ENCODE measurements at places on chromosomes 2 and 18.

GRCh38 chr18:24802456-24802855 is 342.0 kb downstream of the HRH4 start:
- DNase-seq: no peak

- DNase-seq: no peak
Observed at GRCh38 chr18:52822160-52822559, 482.2 kb downstream of the DCC start.

GRCh38 chr2:104321116-104321795 is 532.7 kb upstream of the POU3F3 start:
- DNase-seq: no peak

DNA sequence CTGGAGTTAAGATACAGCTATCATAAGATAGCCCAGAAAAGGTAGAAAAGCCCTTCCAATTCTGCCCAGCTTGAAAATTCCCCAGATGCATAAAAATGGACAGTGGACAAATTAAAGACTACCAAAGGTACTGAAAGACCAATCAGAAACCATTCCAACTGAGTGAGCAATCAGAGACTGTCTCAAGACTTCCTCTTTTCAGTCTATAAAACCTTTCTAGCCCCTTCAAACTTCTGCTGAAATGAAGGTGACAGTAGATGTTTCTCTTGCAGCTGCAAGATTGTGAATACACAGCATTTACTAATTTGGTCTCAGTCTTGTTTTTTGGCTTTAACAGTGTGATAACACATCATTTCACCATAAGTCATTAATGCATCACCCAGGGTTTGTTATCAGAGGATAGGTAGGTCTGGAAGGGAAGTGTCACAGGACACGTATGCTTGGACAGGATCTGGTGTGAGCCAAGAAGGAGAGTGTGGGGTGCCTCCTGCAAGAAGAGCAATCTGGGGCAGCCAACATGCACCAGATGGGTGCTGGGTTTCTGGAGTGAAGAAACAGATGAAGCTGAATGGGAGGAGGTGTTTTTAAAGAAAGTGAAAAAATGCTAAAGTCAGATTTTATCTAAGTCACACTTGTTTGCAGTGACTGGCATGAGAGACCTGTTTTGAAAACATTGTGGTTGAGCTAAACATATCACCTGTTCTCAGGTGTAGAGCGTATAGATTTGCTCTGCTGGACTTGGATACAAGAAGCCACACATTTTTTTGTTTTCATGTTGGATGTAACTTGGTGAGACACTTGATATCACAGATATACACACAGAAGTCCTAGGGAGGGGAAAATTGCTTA is 75.3 kb upstream of the DDX18 start:
- DNase-seq: no peak

GRCh38 chr2:191245046-191245868 is at the start of gene MYO1B:
MYO1B (plus strand) TSS chr2:191245404; CDS start chr2:191276896, 31,492 bp downstream.
- DNase-seq: peak; percentile 22

DNA sequence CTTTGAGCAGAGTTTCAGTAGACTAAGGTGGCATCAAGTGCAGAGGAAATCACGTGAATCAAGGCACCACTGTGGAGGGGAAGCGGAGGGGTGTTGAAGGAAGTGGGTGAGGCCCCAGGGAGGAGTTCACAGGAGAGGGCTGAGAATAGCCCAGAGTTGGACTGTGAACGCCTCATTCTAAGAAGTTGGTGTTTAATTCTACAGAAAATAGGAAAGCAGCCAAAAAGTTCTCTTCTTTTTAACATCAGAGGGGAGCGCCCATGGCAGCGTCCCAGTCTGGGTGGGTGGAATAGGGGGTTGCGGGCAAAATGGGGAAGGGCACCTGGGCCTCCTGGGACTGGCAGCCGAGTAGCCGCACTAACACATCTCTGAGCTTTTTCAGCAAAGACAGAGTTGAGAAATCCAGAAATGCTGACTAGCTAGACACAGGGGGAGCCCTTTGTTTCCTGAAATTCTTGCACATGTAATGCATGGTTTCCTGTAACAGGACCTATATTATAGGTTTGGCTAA is 97.0 kb downstream of the NEB start:
- DNase-seq: peak; percentile 2

GRCh38 chr2:120244656-120245519 is 7.8 kb upstream of the RALB start:
- no peak for DNase-seq

GRCh38 chr18:512957-513356 is 12.5 kb upstream of the COLEC12 start:
- no peak for DNase-seq

GRCh38 chr18:76115580-76115979 is 379.5 kb downstream of the ZNF516 start:
- DNase-seq: no peak

- no peak for DNase-seq
Observed at GRCh38 chr2:97355887-97356286, 233.8 kb downstream of the ANKRD36B start.

DNA sequence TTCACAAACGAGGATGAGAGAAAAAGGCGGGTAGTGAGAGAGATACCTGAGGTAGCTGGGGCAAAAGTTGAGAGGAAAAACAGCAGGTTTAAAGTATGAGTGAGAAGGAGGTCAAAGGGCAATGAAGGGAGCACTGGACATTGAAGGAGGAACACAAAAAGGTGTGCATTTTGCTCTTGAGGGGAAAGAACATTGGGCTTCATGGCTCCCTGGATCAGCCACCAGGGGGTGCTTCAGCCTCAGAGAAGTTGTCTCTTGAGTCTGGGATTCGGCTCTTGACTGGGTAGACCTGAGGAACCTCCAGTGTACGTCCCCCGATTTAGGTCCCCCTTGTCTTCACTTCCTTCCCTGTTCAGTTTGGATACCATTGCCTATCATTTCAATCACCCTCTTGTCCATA is 128.5 kb downstream of the RAPGEF4 start:
- no peak for DNase-seq

- peak; percentile 63 for DNase-seq
Observed at GRCh38 chr2:238231251-238231793, 8.5 kb downstream of the HES6 start.

GRCh38 chr18:10128921-10129501 is 215.2 kb downstream of the VAPA start:
- no peak for DNase-seq

DNA sequence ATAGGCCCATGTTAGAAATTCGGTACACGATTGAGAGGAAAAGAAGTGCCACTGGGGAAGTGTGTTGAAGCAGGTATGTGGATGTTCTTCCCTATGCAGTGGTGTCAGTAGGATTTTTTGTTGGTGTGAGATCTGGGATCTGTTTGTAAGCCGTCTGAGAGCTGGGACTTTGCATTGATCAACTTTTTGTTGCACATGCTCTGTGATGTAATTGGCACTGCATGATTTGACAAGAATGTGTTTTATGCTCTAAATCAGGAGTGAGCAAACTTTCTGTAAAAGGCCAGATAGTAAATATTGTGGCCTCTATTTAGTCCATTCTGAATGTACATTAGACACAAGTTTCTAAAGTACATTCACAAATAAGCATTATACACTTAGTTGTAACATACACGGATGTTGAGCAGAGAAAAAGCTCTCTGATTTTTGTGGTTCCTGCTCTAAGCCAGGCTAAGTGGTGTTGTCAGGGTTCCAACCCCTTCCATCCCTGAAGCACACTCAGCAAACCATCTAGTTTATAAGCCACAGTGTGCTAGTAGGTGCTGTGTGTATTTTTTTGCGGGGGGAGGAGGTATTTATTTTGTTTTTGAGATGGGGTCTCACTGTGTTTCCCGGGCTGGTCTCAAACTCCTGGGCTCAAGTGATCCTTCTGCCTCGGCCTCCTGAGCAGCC is 235.6 kb downstream of the NEDD4L start:
- DNase-seq: no peak

- DNase-seq: no peak
Observed at GRCh38 chr2:74472945-74473258, 422 bp upstream of the MRPL53 start.

DNA sequence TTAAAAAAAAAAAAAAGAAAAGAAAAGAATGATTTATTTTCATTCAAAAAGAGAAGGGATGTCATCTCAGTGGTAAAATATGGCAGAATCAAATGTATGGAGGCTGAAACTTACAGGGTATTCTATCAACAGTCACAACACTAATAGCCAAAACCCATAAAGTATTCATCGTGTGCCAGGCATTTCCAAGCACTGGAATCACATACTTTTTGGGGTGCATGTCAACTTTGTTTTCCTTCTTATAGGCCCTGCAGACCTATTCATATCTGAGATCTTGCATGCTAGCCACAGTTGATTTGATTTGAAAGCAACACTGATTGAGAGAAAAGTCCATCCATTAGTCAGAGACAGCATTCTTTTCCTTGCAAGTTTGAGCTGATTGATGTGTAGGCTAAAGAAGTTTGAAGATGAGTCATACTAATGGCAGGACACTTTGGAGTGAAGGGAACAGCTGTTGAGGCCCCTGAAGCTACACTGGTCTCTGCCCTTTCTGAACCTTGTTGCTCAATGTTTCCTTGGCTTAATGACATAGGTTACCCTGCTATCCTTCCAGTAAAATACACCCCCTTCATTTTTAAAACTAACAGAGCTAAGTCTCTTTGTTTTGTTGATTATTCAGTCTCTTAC is 22.0 kb downstream of the KATNAL2 start:
- DNase-seq: no peak

DNA sequence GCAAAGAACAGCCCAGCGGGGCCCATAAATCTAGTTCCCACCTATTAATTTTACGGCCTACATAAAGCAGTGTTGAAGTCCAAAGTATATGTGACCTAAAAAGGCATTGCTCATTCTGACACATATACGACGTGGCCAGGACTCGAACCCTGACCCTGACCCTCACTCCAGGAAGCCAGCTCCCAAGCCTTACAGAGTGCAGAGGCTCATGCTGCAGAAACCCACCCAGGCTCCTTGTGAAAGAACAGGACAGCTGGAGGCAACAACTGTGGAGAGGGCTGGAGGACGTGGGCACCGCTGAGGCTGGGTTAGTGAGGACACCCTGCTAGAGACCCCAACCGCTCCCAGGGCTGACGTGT is 221.6 kb downstream of the CYP26B1 start:
- DNase-seq: no peak

- DNase-seq: no peak
Observed at GRCh38 chr18:44681076-44681970, 635 bp downstream of the SETBP1 start.

- DNase-seq: no peak
Observed at GRCh38 chr2:217986256-217986961, 16.4 kb downstream of the TNS1 start.

DNA sequence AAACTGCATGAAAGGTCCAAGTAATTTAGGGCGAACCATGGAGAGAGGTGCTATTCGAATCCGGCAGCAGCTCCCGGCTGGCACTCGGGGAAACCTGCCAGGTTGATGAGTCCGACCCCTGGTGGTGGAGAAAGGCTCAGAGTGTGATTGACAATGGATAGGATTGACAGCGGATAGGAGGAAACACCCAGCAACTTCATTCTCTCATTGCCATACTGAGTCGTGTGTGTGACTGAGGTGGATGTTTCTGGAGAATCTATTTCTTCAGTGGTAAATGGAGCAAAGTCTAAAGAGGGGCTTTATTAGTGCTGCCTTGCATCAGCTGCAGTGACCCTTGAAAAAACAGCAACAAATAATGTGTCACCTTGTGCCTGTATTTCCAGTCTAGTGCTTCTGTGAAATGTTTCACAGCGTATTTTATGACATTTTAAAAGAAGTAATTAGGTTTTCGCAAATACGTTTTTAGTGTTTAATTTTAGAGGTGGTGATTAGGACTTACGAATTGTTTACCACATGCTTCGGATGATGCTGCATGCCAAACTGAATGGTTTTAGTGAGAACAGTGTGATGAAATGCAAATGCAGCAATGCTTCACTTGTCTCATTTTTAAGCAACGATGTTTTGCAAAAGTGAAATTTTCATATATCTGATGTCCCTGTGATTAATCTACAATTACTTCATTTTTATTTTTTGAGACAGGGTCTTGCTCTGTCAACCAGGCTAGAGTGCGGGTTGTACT is 102.0 kb downstream of the DCDC2C start:
- no peak for DNase-seq

- DNase-seq: no peak
Observed at GRCh38 chr18:66872277-66872676, 268.4 kb upstream of the CDH19 start.

DNA sequence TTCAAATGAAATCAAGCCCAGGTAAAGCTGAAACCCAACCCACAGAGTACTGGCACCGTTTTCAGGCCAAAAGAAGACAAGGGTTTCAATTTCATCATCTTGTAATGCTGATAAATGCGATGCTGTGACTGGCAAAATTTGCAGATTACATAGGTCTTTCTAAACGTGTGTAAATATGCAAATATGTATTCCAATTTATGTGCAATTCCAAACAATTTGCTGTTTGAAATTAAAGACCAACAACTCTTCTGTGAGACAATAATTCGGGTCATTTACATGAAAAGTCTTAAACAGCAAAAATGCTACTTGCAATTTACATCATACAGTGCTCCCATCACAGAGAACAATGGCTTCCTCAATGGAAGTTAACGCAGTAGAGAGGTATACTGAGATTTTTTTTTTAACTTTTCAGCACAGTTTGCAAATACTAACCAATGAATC is 2.8 kb upstream of the ZNF532 start:
- no peak for DNase-seq

Measured in activated CD4-positive, alpha-beta T cell treated with anti-CD3 and anti-CD28 coated beads, Interleukin-2, amount 50 U/mL, for 24 hours (primary cell).